Activated CD4-positive, alpha-beta memory T cell treated with anti-CD3 and anti-CD28 coated beads for 36 hours (primary cell): ENCODE measurements at places on chromosomes 2 and 18. TPM values are rescaled to one million over a fixed set of nuclear protein-coding genes. Genes with fewer than 3 reads are reported as not detected.

AQP12A gene
- total RNA-seq: not detected

KCNG2 gene
- not detected for total RNA-seq

- no peak for DNase-seq
Observed at GRCh38 chr2:20404950-20405349, 41.9 kb upstream of the RHOB start.

DNA sequence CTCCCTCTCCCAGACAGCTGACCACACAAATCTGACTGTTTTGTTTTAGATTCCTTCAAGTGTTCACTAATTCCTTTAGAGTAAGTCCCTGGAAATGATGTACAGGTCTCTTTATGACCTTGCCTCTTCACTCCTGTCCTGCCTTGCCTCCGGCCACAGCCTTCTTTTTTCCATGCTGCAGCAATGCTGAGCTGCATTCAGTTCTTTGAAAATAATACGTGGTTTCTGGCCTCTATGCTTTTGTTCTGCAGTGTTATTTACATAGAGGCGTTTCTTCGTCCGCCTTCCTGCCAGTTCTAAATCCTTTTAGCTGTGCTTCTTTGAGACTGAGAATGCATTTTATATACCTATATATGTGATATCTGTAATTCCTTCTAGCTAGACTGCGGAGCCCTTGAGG lies 87.2 kb downstream of the PPP1R1C start:
- no peak for DNase-seq

UGP2 gene
- 113 TPM for total RNA-seq

TMEM17 gene
- total RNA-seq: not detected
